ENCODE measurements at places on chromosomes 5 and 9.
A peak's percentile ranks its signal among the peaks of the same experiment; 100 is the strongest.

- DNase-seq: no peak
These were observed 138.6 kb downstream of the NUDT12 start for GRCh38 chr5:103424026-103424425.

DNA sequence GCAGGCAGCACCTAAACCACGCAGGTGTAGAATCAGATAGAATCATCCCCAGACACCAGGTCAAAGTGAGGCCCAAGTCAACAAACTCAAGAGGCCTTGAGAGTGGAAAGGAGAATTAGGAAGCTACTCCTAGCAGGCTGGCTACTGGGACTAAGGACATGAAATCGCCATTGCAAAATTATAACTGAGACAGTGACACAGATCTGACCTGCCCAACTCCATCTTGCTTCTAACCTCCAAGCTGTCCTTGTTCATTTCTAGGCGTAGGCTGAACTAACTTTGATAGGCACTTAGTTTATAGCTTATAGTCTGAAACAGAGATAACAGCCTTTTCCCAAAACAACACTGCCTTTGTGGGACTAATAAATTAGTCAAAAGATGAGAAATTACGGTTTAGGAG lies 52.8 kb downstream of the ACTL7B start:
- no peak for DNase-seq

GRCh38 chr9:133203506-133204075 lies 5.5 kb downstream of the OBP2B start:
- DNase-seq: no peak

DNA sequence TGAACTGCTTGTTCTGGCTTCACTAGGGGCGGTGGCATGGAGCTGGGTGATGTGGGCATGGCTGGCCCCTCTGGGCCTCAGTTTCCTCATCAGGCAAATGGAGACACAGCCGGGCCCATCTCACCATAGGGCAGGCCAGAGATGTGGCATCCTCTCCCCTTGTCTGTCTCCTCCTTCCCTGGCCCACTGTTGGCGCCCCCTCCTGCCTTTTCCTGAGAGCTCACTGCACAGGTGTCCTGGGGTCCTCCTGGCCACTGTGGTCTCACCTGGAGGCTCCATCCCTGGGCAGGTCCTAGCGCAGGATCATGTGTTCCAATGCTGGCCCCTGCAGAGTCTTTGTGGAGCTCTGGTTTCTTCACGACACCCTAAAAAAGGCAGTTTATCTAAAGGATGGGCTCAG lies 53.5 kb downstream of the NEK6 start:
- DNase-seq: no peak

DNA sequence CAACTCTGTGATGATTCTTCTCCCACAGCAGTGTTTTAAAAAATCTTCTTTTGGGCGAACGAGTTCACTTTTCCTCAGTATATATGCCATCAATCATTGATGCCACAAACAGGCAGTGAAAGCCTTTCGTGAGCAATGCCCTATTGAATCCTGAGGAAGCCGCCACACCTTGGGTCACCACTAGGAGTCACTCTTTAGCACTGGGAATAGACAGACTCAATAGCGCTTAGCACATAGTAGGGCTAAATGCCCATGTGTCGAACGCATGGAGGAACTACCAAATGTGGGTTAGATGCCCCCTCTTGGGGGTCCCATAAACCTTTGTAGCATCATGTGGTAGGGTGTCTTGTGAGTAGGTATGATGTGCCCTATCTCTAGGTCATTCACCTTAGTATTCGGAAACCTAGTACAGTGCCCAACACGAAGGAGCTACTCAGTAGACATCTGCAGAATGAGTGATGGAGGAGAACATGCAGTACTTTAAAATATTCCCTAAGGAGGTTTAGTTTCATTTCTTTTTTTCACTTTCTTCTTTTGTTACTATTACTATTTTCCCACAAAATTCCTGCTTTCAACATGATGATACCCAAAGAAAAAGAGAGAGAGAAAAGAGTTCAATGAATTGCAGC lies 603.7 kb downstream of the BNC2 start:
- peak; percentile 33 for DNase-seq
